ENCODE measurements at places on chromosomes 1 and 21.

DNA sequence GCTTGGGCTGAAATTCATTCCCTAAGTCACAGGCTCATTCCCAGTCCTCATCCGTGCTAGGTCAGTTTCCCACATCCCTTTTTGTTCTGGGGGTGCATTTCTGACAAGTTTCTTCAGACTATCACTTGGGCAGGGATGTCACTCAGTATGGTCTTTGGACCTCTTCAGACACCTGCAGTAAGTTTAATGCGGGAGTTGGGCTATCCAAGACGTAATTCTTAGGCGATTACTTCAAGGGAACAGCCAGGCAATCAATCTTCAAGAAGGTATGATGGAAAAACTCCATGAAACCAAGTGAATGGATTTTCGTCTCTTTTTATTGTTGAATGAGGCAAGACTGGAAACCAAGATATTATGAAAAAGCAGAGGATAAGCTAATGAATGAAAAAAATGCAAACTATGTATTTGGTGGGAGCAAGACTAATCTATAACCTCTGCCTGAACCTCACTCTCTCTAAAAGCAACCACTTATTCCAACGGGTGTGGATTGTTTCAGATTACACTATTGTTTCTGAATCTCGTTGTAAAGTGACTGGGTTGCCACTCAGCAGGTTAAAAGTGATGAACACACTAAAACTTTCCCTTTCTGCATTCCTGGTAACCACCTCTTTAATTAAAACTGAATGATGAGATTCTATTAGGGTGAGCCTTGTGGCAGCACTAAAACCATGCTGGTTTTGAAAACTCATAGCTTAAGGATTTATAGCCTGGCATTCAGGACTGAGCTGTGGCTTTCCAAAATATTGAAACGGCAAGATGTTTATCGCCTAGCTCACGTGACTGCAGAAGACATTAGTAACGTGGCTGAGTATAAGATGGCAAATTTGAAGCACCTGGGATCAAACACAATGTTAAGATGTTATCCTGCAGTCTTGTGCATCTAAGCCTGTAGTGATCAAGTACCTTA lies 1.1 kb downstream of the RASAL2 start:
- DNase-seq = no peak

GRCh38 chr1:109091078-109091838 lies 694 bp downstream of the TMEM167B start:
- no peak for DNase-seq

DNA sequence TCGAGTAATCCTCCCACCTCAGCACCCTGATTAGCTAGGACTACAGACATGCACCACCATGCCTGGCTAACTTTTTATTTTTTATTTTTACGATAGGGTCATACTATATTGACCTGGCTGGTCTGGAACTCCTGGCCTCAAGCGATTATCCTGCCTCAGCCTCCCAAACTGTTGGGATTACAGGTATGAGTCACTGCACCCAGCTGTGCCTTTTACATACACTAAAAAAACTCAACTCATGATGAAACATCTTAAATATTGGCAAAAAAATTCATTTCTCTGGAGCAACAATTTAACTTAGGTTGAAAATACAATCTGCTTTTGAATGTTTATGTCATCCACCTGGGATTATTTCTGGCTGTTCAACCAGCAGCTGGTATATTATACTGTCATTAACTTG lies 598.3 kb upstream of the ZP4 start:
- DNase-seq = no peak

DNA sequence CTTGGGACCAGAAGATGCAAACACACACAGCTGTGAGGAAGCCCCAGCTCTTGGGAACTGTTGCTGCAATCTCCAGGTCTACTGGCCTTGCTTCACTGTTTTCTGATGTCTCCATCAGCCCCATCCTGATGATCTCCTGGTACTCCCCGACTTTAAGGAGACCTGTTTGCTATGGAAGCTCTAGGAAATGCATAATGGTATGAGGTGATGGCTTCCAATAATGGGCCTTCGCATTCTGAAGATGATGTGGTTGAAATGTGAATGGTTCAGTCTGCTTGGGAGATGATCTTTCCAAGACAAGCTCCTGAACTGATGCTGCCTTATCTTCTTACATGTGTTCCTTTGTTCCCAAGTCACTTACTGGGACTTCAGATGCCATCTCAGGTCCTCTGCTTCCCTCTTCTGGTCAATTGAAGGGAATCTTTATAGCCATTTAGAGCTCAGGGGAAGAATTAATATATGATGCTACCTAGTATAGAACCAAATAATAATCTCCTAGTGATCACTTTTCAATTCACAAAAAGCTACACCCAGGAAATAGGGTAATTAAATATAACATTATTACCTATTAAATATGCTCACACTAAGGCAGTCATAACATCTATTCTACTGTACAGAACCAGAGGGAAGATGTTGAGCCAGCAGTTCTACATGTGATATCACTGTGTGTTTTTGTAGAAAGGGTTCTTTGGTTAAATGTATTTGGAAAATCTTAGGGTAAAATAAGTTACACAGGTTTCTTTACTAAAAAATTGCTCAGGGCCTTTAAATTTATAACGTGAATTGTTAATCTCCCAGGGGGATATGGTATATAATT lies 73.9 kb upstream of the VTCN1 start:
- DNase-seq = no peak

- no peak for DNase-seq
These were observed 124.8 kb downstream of the RIPK4 start for GRCh38 chr21:41641821-41642701.

DNA sequence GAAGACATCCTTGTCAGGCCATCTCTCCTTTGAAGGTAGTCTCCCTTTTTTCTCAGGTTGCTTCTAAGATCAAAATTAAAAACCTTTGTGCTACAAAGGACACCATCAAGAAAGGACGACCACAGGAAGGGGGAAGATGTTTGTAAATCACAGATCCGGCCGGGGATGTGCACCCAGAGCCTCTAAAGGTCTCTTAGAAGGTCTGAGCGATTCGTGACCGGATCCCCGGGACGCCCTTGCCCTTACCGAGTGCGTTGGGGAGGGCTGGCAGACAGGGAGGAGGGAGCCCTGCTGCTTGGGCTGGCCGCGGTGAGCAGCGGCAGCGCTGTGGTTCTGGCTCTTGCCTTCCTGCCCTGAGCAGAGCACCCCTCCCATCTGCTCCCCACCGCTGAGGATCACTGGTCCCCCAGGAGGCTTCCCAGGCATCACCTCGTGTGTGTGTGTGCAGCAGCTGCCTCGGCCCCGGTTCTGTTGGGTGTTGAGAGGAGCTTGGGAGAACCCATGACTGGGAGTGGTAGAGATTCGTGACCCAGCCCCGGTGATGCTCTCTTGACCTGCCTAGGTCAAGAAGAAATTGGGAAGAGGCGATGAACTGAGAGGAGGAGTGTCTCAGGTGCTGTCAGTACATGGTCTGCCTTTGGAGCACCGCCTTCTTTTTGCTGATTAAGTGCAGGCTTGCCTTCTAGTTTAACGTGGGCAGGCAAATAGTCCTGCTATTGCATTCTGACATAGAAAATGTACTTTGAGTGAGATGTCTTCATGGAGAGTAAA lies 34.5 kb downstream of the AGPAT3 start:
- no peak for DNase-seq

- no peak for DNase-seq
These were observed 310.2 kb downstream of the NTNG1 start for GRCh38 chr1:107450899-107451664.

DNA sequence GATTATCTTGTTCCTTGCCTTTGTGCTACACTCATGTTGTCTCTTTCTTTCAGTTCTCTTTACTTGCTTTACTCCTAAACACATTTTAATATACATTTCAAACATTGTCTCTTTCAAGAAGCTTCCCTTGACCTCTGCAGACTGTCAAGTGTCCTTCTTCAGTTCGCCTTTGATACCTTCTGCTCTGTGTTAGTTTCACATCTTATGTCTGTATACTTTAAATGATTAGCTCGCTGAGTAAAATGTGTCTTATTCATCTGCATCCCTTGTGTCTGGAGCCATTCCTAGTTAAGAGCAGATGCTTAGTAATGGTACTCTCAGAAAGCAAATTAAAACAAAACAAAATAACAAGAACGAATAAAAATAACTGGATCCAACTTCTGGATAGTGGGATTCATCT lies 303.3 kb downstream of the S1PR1 start:
- no peak for DNase-seq

DNA sequence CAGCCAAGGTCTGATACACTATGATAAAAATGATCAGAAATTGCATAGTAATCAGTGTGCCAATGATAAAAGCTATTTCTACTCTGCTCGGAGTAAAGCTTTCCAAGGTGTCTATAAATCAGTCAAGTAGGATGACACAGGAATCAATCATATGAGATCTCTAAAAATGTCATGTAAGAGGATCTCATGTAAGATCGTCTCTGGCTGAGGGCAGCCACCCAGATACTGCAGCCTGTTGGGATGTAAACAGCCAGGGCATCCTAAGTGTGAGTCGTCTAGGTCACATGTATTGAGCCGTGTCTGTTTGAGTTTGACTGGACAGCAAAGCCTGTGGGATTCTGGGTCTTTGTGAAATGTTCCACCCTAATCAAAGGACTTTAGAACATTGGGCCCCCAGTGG lies 2.8 kb upstream of the TEX35 start:
- no peak for DNase-seq

DNA sequence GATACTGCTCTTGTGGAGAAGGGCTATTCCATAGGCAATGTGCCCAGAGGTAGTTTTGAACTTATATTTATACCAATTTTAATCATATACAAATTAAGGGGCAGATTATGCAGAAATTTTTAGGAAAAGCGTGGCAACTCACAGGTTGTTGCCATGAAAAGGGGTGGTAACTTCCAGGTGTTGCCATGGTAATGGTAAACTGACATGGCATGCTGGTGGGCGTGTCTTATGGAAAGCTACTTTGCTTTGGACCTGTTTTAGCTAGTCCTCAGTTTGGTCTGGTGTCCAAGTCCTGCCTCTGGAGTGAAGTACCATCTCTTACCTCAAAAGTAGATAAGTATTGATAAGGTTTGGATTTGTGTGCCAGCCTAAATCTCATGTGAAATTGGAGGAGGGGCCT lies 7.9 kb upstream of the IL23R start:
- no peak for DNase-seq

- no peak for DNase-seq
These were observed 85.1 kb downstream of the PLPP3 start for GRCh38 chr1:56494306-56494705.

DNA sequence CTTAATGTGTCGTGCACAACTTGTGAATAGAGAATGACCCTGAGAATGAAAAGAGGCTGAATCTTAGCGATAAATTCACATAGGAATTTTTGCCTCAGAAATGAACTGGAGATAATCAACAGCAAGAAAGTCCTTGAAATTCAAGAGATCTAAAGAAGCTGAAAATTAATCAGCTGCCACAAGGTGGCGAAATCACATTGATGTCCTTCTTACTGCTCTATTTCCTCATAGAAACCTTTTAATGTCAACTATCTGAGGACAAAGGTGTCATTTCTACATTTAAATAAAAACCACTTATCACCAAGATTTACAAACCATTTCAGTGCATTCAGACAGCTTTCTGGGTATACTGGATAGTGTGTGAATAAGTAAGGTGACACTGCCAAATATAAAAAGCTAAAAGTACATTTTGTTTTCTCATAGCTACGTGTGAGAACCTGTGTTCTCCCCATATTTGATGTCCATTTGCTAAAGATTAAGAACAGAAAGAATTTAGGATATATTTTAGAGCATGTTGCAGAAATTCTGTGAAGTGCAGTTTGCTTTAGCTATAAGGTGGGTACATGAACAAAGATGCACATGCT lies 485.3 kb upstream of the PTBP2 start:
- DNase-seq = no peak

DNA sequence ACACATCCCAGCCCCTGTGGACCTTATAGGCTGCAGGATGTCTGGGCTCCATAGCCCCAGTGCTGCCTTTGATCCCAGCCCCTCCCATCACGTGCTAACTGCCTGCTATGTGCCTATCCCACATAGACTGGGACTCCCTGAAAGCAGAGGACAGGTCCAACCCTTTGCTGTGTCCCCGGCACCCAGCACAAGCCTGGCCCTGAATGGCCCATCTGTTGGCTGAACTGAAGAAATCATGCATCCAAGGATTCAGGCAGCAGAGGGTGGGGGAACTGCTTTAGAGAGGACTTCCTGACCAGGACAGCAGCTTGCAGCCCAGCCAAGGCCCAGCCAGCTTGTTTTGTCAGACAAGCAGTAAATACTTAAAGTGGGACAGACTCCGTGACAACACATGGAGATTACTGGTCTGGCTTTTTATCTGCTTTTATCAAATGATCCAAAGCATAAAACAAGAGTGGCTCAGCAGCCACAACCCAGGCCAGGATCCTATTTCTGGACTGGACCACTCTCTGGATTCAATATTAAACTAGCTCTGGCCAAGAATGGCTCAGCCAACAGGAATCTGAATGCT lies 69.3 kb downstream of the GLIS1 start:
- DNase-seq = no peak

DNA sequence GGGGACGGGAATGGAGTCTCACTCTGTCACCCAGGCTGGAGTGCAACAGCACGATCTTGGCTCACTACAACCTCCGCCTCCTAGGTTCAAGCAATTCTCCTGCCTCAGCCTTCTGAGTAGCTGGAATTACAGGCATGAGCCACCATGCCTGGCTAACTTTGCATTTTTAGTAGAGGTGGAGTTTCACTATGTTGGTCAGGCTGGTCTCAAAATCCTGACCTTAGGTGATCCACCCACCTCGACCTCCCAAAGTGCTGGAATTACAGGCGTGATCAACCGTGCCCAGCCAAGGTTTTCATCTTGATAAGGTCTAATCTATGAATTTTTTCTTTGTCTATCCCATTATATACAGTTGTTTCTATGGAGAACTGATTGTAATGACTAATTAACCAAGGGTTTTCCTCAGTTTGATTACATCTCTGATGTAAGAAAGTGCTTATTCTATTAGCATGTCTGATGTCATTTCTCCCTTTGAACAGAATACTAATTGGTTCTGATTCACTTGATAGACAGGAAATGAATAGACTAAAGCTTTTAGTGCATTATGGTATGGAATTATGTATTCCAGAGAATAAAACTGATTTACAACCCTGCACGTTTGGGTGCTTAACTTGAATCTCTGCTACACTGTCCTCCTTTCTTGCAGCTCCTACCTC lies 11.9 kb downstream of the PACC1 start:
- no peak for DNase-seq

GRCh38 chr1:156896490-156897033 lies 3.0 kb downstream of the PEAR1 start:
- no peak for DNase-seq

DNA sequence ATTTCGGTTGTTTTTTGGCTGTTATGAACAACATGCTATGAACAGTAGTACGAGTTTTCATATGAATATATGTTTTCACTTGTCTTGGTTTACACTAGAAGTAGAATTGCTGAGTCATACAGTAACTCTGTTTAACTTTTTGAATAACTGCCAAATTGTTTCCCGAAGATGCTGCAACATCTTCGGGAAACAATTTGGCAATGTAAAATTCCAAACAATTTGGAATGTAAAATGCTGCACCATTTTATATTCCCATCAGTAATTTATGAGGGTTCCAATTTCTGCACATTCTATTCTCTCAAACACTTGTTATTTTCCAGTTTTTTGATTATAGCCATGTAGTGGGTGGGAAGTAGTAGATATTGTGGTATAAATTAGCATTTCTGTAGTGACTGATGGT lies 11.6 kb downstream of the PCBP3 start:
- DNase-seq = no peak

- no peak for DNase-seq
These were observed 4.7 kb downstream of the FMOD start for GRCh38 chr1:203346060-203346768.

GRCh38 chr21:45341779-45342178 lies 54.1 kb upstream of the POFUT2 start:
- DNase-seq = no peak

Data from CD4-positive, alpha-beta T cell treated with Interleukin-15 for 1 hour (primary cell).